ENCODE measurements at places on chromosomes 11 and 22.

- DNase-seq, result no peak
Measured at GRCh38 chr11:112339566-112339965, 78.9 kb upstream of the PLET1 start.

- DNase-seq, result no peak
Measured at GRCh38 chr22:35727436-35727835, 9.8 kb downstream of the APOL5 start.

DNA sequence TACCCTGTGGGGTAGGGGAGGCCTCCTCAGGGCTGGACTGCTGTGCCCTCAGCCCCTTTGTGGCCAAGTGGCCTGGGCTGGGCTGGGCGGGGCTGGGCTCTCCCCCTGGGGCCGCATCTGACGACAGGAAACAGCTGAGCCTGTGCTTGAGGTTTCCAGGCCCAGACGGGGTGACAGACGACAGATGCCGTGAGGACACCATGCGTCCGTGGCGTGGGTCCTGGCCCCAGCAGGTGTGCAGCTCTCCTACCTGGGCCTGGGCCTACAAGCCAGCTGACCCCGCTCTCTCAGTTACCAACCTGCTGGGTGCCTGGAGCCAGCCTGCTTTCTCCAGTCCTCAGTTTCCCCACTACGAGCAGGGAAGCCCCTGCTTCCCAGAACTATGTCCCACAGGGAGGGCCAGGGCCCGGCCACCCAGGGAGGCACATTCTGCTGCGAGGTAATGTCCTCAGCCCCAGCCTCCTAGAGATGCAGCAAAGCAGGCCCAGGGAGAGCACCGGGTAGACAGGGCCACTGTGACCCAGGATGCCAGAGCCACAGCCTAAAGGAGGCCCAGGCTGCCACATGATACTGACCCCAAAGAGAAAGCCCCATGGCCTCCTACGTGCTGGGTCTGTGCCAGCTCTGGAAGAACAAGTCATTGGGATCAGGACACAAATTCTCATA, 181.3 kb downstream of the IGLL1 start:
- DNase-seq, result no peak

- no peak for DNase-seq
Measured at GRCh38 chr22:48609279-48609865, 1218.3 kb downstream of the BRD1 start.

GRCh38 chr22:30008401-30008800, 71.9 kb upstream of the HORMAD2 start:
- DNase-seq, result no peak

- DNase-seq, result no peak
Measured at GRCh38 chr11:105368711-105369110, 229.1 kb upstream of the CARD18 start.

DNA sequence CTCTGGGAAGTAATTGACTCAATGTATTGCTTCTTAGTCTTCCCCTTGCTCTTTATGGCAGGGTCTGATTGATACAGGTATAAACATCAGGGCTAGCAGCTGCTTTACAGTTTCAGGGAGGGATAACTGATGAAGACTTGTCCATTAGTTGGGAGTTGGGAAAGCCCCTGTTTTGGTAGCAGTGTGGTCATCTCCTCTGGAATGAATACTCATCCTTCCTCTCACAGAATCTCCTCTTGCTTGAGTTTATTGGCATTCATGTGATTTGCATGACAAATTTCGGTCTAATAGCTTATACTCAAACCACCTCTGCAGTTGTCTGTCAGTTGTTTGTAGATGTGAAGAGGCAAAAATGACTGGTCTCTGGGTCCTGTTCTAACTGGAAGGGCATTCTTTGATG, 79.7 kb downstream of the FAT3 start:
- DNase-seq, result no peak
